ENCODE measurements at places on chromosomes 4 and X.
A peak's percentile ranks its signal among the peaks of the same experiment; 100 is the strongest.

GRCh38 chr4:7783541-7783940 is 156.1 kb downstream of the AFAP1 start:
- DNase-seq, result no peak

- no peak for DNase-seq
Observed at GRCh38 chrX:153874366-153875125, 11.4 kb downstream of the L1CAM start.

DNA sequence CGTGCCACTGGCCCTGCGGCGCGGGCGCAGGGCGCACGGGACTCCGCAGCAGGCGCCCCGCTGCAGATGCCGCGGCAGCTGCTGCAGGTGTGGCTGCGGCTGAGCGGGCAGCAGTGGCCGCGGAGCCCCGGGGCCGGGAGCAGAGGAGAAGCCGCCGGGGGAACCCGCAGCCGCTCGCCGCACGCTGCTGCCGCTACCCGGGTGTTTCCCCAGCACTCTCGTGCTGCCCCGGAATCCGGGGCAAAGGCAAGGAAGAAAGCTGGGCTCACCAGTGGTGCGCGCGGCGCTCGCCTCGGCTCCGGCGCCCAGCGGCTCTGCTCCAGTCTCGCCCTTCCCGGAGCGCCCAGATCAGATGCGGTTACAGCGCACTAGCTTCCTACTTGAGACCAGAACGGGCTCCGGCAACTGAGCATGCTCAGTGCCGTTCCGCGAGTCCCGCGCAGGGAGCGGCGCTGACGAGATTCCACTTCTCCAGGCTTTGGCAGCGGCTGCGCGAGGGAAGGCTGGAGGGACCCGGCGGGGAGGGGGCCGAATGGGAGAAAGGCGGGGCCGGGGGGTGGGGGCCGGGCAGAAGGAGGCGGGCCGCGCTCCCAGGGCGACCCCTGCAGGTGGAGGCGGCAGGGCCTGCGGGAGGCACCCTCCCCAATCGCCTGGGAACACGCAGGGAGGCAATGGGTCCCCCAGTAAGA is at the start of gene APBB2:
Gene APBB2 (minus strand): TSS at position 407 of the 689 bp plus-strand sequence. CDS start 181,288 bp downstream, outside the sequence.
- peak; percentile 27 for DNase-seq

GRCh38 chr4:15451866-15452765 is 17.6 kb upstream of the CC2D2A start:
- no peak for DNase-seq

DNA sequence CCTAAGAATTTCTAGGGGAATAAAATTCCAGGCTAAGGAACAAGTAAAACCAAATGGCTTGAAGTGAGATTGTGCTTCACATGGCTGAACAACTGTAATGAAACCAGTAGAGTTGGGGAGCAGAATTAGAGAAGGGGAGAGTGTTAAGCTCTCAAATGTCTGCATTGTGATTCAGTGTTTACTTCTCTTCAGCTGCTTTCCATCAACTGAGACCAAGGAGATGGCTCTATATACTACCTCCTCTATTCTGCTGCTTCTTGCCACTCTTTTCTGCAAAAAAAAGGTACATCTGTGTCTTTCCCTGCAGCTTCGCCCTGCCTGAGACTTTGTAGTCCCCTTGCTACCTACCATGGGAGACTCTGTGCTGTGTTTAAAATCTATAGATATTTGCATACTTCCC is 73.5 kb downstream of the WDFY3 start:
- DNase-seq, result no peak

DNA sequence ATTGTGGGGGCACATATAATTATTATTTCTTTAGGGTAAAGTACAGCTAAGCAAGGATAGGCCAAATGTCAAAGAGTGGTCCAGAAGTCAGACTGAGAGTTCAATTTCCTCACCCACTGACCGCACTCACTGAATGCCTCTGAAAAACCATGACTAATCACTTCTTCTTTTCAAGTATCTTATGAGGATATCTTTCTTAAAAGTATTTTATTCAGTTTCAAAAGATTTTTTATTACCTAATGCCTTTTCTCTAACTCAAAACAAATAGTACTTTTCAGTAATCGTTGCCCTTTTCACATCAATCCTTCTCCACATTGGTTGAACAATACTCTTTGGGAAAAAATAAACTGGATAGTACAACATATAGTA is 61.7 kb upstream of the CAMK2D start:
- no peak for DNase-seq

- DNase-seq, result no peak
Observed at GRCh38 chrX:86887341-86887740, 630.3 kb upstream of the KLHL4 start.

DNA sequence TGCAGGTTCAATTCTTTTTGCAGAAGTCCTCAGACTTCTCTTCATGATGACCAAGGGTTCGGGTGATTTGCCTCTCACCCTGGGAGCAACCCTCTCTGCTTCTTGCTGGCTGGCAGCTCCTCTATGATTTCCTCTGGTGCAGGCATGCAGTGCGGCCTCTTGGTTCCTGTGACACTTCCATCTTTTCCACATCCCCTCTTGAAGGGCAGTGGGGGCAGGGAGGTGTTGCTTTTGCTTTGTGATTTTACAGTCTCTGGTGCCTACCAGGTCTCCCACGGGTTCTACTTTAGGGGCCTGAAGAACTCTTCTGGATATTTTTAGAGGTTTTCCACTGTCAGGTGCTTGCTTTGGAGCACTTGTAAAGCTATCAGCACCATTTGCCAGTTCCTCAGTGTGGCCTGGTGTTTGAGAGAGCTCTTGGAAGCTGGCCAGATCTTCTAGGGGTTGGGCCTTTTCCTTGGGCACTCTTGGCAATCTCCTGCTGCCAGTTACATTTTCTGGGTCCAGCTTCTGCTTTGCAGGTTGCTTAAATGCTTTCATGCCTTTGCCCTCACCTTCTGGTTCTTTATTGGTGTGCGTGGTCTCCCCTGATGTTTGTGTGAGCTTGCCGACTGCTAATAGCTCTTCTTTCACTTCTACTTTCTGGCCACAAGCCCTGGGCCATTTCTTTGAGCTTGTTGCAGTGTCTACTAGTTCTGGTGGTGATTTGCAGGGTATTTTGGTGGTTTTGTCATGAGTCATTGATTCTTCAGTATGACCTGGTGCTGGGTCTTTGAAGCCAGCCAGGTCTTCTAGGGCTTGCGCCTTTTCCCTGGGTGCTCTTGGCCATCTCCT is 11.5 kb upstream of the CHST7 start:
- no peak for DNase-seq

DNA sequence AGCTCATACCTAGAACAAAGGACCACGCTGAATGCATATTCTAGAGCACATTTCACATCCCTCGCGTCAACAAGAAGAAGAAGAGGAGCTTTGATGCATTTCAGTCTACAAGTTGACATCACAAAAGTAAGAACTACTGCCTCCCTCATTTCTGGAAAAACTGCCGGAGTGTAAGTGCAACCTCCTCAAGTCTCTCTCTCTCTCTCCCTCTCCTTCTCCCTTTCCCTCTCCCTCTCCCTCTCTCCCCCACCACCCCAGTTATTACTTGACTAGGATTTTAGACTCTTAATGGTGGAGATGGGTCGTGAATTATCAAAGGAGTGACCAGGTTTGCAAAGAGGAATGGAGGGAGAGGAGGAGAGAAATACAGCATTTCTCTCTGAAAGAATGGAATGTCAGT is 1.4 kb upstream of the IRS4 start:
- no peak for DNase-seq

GRCh38 chr4:145520172-145520571 is 38.5 kb downstream of the SMAD1 start:
- no peak for DNase-seq

DNA sequence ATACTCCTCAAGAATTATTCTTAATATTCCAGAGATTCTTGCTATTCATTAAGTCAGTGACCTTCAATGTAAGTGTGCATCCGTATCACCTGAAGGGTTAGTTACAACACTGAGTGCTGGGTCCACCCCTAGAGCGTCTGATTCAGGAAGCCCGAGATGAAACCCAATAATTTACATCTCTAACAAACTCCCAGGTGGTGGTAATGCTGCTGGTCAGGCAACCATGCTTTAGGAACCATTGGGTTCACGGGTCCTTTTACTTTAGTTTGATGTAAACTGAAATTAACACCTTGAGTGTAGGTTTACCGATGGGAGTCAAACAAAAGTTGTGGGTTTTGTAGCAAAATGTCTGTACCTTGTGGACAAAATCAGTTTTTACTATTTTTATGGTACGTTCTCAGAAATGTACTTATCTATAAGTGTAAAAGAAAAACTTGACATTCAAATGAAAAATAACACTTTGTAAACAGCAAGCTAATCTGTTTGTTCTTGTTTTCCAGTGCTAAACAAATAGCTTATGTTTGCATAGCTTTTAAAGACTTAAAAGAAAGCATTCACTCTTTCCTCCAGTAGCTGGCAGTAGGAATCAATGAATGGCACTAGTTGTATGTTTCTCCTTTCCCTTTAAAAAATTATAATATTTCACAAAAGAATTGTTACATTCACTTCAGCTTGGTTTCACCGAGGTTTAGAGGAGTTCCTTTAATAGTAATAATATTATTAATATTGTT is 32.7 kb downstream of the ACE2 start:
- no peak for DNase-seq

GRCh38 chrX:107465932-107466620 is 16.6 kb downstream of the FRMPD3 start:
- DNase-seq, result no peak

- DNase-seq, result no peak
Observed at GRCh38 chr4:38406243-38406642, 257.8 kb upstream of the KLF3 start.

DNA sequence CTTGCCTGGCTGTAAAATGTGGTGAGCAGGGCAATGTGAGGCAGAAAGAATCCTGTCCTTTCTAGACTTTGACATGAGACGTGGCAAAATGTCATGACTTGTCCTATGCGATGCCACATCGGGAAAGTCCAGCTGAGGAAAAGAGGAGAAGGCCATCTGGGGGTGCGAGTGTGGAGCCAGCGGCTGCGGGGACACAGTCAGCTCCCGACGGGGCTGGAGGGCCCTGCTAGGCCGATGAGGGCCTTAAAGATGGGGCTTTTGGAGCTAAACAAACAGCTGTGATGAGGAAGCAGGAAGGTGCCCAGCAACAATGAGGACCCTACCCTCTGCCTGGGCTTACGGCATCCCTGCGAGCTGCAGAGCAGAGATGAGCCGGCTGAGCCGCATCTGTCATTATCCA is 7.7 kb downstream of the CPZ start:
- DNase-seq, result no peak

DNA sequence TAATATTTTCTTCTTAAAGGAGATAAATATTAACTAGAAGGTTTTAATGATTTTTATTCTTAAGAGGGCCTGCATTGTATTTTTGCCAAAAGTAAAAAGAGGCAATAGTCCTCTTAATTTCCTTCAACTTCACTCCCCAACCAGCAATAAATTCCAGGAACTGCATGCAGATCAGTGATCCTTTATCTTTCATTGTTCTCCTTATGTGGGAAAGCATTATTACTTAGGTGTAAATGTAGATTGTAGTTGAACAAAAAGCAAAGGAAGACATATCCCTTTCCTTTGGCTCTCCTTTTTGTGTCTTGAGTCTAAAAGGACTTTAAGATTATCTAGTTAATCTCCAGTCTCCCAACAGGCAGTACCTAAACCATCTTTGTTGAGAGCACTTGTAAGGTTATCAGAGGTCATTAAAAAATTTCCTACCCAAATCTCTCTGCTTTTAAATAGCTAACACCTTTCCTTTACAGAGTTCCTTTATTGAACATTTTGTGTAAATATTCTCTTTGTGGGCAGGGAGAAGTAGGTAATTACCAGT is 55.3 kb downstream of the RAPGEF2 start:
- DNase-seq, result no peak

DNA sequence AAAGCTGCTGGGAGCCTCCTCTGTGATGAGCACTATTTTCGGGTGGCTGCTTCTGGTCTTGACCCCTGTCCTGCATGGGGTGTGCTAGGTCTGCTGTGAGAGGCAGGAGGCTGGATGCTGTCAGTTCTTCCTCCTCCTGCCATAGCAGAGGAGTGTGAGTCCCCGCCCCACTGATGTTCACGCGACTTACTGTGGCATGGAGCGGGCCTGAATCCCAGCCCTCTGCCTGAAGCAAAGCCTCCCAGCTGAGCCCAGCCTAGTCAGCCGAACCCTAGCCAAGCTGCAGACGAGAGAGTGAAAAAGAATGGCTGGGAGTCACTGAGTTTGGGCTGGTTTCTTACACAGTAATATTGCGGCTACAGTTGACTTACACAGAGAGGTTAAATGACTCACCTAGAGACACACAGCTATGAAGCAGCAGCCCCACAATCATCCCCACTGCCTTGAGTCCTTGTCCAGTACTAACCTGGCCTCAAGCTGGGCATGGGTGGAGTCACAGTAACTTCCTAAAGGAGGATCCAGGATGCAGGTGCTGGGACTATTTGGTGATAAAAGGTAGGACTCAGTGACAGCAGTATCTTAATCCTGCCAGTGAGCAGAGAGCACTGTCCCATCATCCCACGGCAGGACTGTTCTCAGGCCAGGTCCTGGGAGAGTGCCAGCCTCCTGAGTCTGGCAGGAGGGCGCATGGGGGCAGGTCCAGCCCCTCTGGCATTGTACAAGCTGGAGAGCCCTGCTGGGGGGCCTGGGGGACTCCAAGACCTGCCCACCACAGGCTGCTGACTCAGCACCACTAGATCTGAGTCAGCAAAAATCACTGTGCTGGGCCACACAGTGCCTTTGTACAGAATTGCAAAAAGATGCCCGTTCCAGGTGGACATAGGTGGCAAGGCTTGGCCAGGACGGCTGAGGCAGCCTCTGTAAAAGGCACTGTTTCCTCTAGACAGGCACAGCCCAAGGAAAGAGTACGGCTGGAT is 60.4 kb upstream of the CRMP1 start:
- no peak for DNase-seq

- DNase-seq, result no peak
Observed at GRCh38 chr4:84167564-84167963, 331.5 kb downstream of the NKX6-1 start.

GRCh38 chr4:94489098-94489497 is 37.4 kb downstream of the PDLIM5 start:
- DNase-seq, result no peak

- no peak for DNase-seq
Observed at GRCh38 chr4:78336093-78336943, 215.3 kb upstream of the ANXA3 start.

GRCh38 chr4:5217421-5217820 is 166.1 kb downstream of the STK32B start:
- no peak for DNase-seq

DNA sequence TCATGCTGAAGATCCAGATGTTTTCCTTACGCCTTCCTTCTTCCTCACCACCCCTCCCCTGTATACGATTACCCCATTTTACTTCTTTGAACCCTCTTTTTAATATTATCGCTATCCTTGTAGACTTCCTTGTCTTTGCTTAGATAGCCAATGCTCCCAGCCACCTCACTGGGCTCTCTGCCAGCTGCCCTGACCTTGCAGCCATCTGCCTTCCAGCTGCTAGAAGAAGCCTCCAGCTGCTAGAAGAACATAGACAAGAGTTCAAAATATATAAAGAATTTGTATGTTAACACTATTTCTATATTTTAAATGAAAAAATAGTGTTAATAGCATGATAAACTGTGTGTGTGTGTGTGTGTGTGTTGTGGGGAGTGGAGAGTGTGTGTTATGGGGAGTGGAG is 374.7 kb downstream of the ANKRD50 start:
- DNase-seq, result no peak

DNA sequence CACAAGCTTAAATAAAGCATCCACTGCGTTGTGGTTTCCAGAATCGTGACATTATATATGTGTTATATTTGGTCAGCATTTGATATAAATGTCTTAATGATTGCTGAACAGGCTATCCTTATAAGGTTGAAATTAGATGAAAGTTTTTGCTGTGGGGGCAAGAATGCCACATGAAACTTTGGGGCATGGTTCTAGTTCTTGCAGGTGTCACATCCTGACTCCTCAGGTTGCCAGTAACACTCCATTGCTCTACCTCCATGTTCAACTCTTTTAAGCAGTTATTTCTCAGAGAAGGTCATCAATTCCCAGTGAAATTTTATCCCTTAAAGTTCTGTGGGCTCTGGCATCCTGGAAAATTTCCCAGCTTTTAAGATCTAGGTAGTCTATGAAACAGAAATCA is 33.7 kb downstream of the NFKB1 start:
- DNase-seq, result no peak

All from stimulated activated CD4-positive, alpha-beta T cell treated with anti-CD3 and anti-CD28 coated beads, Interleukin-2, amount 100 ng/mL, for 4 hours (primary cell).